ENCODE measurements at places on chromosomes 1 and 21. TPM values are rescaled to one million over a fixed set of nuclear protein-coding genes. Genes with fewer than 3 reads are reported as not detected.

The SPAG17 gene
- total RNA-seq: not detected

The WNT3A gene
- not detected for total RNA-seq

The OR2W3 gene
- total RNA-seq: not detected

DNA sequence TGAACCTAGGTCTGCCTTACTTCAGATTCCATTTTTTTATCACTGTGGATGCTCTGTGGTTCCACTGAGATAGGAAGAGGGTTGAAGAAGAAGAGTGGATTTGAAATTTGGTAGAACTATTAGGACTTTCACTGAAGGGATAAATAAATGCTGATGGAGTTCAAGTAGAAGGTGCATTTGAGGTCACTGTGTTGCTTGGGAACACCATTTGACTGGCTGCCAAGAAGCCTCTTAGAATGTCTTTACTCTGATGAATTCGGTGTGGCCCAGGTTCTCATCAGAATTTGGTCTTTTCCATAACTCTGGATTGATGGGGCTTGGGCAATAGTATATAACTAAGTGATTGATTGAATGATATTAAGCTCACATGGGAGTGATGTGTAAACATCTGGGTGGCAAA lies 11.9 kb downstream of the XPR1 start:
- DNase-seq: no peak

DNA sequence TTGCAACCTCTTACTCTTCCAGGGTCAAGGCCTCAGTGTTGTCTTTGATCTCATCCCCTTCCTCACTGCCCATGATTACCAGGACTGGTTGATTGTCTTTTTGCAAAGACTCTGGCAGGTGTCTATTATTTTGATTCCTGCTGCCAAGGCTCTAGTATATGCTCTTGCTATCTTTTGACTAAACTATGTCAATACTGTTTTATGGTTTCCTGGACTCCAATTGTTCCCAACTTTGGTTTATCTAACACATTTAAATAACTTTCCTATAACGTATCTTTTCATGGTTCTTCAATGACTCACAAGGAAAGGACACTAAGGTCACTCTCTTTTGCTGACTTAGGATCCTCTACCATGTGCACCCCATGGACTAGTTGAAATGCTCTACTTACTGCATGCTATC lies 141.5 kb downstream of the PTPRC start:
- no peak for DNase-seq

DNA sequence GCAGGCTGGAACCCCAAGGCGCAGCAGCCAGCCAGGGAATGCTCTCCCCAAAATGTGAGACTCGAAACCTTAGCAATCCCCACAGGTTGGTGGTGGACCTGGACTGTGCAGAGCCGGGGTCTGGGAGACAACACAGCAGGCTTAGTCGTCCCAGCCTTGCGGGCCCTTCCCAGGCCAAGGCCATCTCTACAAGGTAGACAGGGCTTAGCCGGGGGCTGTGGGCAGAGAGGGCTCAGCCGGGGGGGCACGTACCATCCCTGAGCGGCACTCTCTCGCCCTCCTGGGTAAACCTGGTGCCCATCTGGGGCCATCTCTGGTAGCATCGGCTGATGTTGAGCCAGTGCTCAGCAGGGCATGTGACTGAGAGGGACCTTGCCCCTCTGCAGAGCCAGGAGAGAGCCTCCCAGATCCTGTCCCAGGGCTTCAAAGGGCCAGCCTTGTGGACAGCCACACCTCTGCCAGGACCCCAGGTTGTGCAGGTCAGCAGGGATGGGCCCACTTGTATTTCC lies 2.2 kb upstream of the ACTRT2 start:
- no peak for DNase-seq

The LDLRAD1 gene
- total RNA-seq: not detected

The RNF186 gene
- total RNA-seq: not detected

DNA sequence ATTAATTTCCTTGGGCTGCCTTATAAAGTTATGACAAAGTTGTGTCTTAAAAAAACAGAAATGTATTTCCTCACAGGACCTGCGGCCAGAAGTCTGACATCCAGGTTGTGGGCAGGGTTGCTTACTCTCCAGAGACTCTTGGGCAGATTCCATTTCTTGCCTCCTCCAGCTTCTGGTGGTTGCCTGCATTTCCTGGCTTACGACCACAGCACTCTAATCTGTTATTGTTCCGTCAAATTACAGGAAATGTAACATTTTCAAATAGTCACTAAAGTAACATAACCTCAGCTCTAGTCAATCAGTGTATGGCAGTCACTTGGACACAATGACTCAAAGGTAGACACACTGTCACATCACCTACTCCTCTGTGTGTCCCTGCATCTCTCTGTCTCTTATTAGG lies 226.8 kb downstream of the DNAH14 start:
- no peak for DNase-seq

- DNase-seq: no peak
Measured at GRCh38 chr1:18234790-18235242, 127.2 kb downstream of the IGSF21 start.

The PDZK1 gene
- total RNA-seq: not detected

DNA sequence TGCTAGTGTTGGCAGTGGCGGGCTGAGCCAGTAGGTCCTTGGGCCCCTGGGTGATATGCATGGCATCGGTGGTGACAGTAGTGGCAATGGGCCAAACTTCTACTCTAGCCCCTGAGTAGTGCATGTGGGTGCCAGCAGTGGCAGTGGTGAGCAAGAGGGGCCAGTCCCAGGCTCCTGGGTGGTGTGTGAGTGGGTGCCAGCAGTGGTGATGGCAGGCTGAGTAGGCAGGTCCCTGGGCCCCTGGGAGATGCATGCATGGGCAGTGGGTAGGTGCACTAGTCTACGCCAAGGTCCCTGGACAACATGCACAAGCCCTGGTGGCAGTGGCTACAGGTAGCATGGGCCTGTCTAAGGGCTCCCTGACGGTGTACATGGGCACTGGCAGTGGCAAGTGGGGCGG lies 24.6 kb upstream of the TTC22 start:
- no peak for DNase-seq

The ANKRD65 gene
- total RNA-seq: not detected

DNA sequence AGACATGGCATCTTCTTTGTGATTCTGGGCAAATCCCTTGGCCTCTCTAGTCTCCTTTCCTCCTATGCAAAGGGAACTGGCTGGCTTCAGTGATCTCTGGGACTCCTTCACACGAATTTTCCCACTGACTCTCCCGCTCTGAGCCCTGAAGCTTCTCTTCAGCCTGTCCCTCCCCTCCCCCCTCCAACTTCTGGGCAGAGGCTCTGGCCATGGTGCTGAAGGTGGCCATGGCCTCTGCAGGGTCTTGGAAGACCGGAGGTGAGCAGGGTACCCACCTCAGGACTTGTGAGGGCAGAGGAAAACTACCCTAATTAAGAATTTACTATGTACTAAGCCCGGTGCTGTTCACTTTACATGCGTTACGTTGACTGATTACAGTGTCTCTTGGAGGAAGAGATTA lies 29.4 kb upstream of the POU3F1 start:
- DNase-seq: no peak

The SRM gene
- 30.9 TPM for total RNA-seq

The RSRP1 gene
- 448 TPM for total RNA-seq

- DNase-seq: no peak
Measured at GRCh38 chr21:37407719-37408420, 41.3 kb downstream of the DYRK1A start.

- DNase-seq: no peak
Measured at GRCh38 chr21:45255381-45256020, 32.2 kb downstream of the POFUT2 start.

- no peak for DNase-seq
Measured at GRCh38 chr1:1684031-1684681, 8.4 kb downstream of the SLC35E2B start.

- no peak for DNase-seq
Measured at GRCh38 chr1:162214202-162214601, 144.7 kb downstream of the NOS1AP start.

The PYHIN1 gene
- 36.1 TPM for total RNA-seq

DNA sequence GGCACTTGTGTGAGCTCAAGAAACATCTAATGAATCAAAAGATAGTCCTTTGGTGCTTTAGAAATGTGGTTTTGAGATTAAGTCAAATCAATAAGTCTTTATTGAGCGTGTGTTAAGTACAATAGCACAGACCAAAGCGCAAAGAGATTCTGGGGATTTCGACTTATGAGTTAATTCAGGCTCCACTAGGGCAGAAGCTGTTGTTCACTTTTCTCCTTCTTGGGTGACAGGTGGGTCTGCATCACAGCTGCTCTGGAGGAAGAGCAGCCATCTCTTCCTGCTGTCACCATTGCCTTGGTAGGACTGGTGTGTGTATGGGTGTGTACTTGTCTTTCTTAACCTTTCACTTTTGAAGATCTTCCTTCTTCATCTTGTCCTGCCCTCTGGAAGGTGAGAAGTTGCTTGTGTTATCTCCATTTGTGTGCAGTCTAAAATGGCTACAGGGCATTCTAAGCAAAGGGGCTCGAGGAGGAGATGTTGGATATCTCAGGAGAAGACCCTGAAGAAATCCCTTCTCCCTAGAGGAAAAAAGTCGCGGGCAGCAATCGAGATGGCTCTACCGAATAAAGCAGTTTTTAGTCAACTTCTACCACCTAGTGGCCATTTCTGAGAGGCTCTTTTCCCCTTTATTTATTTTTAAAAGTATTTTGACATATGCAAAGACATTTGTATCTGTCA lies 22.9 kb upstream of the DISC1 start:
- peak; percentile 68 for DNase-seq

GRCh38 chr1:56573311-56573710 lies 6.1 kb downstream of the PLPP3 start:
- DNase-seq: no peak

The OPN3 gene
- total RNA-seq: 3.6 TPM

DNA sequence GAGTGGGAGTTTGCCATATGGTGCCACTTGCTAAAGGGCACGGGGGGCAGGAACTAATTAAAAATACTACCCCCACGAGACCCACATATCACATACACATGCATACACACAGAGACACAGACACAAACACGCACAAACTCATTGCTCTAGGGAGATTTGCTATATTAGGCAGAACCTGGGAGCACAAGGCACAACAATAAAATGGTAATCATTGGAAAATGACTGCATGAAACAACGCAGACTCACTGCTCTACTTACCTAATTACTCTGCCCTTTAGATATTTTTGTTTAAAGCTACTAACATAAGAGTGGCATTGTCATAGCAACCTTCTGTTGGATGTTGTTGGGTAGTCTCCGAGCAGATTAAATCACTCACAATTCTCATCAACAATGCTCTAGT lies 20.3 kb upstream of the RGS4 start:
- no peak for DNase-seq

DNA sequence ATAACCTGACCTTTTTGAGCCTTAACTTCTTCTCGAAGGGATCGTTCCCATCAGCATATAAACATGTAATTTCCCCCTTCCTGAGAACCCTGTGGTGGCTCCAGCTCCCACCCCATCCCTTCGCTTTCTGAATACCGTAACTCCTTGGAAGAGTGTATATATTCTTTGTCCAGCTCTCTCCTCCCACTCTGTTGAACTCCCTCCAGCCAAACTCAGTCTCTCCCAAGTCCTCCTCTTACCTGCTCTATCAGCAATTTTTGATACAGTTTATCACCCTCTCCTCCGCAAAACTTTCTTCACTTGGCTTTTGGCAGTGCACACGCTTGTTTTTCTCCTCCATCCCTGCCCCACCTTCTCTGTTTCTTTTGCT lies 109.9 kb upstream of the SLC25A33 start:
- DNase-seq: no peak

- DNase-seq: no peak
Measured at GRCh38 chr1:198669023-198669698, 30.3 kb downstream of the PTPRC start.

DNA sequence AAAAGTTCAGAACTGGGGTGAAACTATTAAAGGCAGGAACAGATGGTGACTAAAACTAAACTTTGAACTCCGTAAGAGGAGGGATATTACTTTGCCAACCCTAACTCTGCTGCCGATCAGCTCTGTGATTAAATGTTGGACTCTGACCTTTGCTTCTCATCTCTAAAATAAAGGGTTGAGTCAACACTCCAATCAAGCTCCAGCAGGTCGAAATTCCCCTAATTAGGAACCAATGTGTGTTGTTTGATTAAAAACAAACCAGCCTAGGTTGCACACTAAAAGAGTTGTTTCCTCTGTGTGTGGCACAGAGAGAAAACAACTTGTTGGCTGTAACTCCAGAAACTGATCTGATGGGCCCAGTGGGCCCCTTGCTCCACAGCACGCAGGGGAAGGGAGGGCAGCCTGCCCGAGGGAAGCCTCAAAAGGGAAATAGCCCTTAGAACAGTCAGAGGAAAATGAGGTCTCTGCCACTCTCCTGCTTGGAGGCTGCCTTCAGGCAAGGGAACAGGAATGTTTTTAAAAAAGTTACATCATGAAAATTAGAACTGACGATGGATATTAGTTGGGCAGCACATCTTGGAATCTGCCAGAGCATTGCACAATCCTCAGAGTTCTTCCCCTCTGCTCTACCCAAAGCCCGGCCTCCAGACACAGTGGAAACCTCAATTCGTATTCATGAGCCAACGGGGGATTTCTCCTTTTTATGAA lies 69.3 kb downstream of the KCTD3 start:
- no peak for DNase-seq
